ENCODE measurements at places on chromosomes 2 and 18.

- DNase-seq, result no peak
These were observed 194.9 kb upstream of the POU3F3 start for GRCh38 chr2:104658904-104659591.

- DNase-seq, result no peak
These were observed 48.7 kb downstream of the NCK2 start for GRCh38 chr2:105793196-105793975.

DNA sequence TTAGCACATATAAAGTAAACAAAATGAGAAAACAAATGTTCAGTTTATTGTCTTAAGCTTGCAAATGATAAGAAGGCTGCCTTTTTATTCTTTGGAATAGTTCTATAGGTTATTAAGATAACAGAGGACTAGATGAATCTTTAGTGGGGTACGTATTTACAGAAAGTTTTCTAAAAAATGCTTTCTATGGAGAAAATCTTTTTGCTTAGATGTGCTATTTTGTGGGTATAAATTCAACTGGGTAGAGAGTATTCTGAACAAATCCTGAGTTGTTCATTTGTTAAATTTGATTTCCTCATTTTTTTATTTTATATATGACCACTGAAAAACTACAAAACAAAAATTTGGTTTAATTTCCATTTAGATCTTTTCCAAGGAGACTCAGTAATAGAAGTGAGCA is 566.9 kb downstream of the PLCL1 start:
- DNase-seq, result no peak

GRCh38 chr2:85718009-85718391 is 23.8 kb downstream of the GNLY start:
- DNase-seq, result no peak

DNA sequence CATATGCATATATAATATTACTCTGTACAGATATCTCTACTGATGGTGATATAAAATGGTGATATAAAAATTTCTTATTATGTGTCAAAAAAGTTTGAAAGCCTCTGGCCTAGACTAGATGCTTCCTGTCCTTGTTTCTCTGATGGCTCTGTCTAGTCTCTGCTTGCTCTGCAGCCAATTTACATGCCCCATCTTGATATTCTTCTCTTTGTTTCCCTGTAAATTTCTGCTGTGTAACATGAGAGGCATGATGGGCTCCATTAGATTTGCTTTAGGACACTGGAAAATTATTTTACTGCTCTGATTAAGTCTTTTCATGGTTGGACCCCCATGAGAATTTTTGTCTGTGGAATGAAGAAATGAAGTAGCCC is 24.3 kb downstream of the BABAM2 start:
- DNase-seq, result no peak

- no peak for DNase-seq
These were observed 214.9 kb downstream of the ALPK2 start for GRCh38 chr18:58413667-58414628.

GRCh38 chr18:2905854-2906703 is 59.3 kb downstream of the EMILIN2 start:
- peak; percentile 43 for DNase-seq
